Activated CD8-positive, alpha-beta memory T cell treated with anti-CD3 and anti-CD28 coated beads for 1 hour (primary cell): ENCODE measurements at places on chromosomes 3 and 15.

DNA sequence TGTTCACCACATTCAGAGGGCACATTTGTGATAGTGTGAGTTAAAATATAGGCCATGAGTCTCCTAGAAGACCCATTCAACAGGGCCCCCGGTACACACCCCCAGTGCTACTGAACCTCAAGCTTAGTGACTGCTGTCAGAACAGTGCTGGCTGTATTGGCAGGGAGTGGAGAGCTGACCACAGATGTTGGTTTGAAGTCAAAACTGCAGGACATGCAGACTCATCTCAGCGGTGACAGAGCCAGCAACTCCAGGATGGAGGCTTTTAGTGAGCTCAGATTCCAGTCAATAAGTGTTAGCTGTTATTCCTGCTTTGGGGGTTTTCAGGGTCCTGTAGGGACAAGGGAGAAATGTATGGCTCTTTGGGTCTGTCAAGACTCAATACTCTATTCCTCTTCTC is 29.1 kb downstream of the PRR20G start:
- no peak for DNase-seq

GRCh38 chr3:117306299-117306698 is 596.7 kb downstream of the TUSC7 start:
- no peak for DNase-seq

DNA sequence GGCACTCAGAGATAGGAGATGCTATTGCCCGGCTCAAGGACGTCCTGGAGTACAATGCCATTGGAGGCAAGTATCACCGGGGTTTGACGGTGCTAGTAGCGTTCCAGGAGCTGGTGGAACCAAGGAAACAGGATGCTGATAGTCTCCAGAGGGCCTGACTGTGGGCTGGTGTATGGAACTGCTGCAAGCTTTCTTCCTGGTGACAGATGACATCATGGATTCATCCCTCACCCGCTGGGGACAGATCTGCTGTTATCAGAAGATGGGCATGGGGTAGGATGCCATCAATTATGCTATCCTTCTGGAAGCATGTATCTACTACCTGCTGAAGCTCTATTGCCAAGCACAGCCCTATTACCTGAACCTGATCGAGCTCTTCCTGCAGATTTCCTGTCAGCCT is 26.4 kb downstream of the BCL2A1 start:
- DNase-seq: no peak

DNA sequence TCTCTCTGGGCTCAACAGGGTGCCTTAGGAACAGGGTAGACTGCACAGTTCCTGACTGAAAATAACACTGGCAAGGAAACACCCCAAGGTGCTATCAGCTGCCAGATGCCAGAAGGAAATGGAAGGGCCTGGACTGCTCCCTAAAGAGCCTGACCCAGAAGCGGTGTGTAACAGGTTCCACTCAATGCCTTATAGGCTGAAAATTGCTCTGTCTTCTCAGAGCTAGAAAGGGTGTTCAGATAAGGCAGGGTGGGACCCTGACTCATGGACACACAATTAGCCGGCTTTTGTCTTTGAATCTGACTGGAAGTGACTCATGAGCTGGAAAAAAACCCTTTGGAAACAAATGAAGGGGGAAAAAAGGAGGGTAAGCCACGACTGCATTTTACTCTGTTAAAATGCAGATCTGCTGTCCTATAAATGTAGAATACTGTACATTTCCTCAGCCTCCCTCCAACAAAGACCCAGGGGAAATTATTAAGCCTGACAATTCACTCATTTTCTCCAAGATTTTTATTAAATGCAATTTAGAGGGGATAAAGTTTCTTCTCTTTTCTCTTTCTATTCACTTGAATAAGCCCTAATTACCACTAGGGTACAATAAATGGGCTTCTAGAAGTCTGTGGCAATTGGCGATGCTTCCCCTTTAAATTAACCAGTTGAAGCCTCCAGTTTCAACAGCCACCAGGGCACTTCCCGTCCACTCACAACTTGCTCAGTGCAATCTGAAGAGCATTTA is 160.2 kb upstream of the TBL1XR1 start:
- no peak for DNase-seq

DNA sequence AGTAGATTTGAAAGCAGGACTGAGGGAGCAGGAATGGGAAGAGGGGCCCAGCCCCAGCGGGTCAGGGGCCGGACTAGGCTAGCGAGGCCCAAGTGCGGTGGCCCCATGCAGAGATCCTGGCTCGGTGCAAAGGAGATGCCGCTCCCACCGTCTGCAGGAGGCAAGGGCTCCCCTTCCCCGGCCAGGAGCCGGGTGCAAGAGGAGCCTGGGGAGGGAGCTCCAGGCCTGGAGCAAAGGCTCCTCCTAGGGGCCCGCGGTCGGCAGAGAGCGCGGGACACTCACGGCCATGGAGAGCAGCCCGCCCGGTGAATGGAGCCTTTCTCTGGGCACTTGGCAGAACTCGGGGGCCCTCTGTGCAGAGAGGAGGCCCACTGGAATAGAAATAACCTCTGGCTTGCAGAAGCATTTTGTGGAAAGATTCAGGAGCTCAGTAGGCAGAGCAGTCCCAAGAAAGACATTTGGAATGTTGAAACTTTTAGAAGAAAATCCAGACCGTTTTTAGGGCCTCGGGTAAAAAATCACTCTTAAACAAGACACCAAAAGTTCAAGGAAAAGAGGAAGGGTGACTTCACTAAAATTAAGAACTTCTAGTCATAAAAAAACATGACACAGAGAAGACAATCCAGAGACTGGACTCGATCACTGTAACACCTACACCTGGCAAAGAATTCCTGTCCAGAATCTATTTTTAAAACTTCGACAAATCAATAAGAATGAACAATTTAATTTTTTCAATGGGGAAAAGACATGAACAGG is 43.0 kb upstream of the USP3 start:
- no peak for DNase-seq

- DNase-seq: no peak
Observed at GRCh38 chr15:48516121-48516520, 129.4 kb downstream of the FBN1 start.

DNA sequence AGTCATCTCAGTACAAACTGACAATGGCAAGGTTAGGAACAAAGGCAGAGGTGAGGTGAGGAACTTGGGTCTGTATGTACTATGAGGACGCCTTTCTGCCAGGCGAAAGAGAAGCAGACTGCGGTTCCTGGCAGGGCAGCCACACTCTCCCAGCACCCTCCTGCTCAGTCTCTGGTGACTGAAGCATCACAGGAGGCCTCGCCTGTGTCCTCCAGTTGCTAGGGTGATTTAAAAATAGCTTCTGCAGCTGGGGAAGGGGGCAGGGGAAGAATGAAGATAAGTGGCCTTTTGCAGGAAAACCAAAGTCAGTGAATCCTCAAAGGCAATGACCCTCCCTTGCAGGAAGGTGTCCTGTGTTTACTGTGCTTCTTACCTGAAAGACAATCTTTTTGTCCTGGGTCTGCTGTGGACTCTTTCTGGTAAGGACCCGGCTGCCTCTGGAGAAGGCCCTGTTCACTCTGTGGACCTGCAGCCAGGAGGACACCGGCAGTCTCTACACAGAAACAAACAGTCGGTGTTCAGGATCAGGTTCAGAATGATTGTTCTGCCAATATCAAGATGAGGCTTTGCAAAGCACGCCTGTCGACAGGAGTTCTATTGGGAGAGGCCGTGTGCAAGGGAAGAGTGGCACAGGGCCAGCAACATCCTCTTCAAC is 65.7 kb upstream of the DGKG start:
- no peak for DNase-seq

DNA sequence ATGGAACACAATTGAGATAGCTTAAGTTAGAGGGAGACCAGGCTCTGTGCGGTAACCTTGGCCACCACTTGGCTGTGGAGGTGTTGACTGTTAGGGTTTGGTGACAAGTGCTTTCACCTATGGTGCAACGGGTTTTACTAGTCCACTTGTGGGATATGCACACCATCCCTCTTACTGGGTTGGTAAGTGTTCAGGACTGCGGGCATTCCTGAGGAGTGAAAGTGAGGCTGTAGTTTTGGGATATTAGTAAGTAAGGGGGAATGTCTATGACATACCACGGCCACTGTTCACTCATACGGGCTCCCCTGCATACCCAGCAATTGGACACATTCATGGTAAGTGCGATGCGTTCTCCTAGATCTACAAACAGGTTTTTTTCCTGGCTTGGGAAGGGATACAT is 8.0 kb upstream of the RAD54L2 start:
- DNase-seq: no peak

GRCh38 chr3:35987386-35987785 is 348.1 kb downstream of the ARPP21 start:
- no peak for DNase-seq

DNA sequence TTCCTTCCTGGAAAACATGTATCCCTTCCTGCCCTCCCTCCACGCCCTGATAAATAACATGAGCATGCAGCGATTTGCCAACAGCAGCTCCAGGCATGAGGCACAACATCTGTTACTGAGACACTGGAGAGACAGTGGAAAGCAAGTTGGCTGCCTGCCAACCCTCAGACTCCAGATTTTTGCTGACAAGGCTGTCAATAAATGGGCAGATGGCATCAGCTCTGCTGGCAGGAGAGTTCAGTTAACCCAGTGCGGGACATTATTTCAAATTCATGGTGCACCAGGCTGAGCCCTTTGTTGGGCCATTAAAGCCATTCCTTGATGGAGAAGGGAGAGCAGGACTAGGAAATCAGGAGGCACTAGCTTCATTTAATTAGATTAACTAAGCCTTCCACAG is 293.3 kb downstream of the MEX3B start:
- DNase-seq: no peak

GRCh38 chr15:88166082-88166993 is 90.2 kb downstream of the NTRK3 start:
- DNase-seq: no peak

- no peak for DNase-seq
Observed at GRCh38 chr3:77605308-77605707, 565.4 kb downstream of the ROBO2 start.

DNA sequence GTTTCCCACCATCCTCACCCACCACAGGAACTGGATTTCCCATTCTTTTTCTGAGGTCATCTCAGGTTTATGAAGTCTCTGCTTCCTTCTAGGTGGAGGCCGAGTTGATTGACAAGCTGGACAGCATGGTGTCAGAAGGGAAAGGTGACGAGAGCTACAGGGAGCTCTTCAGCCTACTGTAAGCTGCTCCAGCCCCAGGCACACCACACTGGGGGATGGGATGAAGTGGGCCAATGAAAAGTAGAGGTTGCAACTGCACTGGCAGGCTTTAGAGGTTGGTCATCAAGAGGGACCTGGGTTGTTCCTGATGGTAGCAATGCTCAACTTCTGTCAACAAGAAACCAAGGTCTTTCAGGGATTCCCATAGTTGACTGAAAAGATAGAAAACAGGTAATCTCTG is 55.0 kb upstream of the MANF start:
- no peak for DNase-seq

DNA sequence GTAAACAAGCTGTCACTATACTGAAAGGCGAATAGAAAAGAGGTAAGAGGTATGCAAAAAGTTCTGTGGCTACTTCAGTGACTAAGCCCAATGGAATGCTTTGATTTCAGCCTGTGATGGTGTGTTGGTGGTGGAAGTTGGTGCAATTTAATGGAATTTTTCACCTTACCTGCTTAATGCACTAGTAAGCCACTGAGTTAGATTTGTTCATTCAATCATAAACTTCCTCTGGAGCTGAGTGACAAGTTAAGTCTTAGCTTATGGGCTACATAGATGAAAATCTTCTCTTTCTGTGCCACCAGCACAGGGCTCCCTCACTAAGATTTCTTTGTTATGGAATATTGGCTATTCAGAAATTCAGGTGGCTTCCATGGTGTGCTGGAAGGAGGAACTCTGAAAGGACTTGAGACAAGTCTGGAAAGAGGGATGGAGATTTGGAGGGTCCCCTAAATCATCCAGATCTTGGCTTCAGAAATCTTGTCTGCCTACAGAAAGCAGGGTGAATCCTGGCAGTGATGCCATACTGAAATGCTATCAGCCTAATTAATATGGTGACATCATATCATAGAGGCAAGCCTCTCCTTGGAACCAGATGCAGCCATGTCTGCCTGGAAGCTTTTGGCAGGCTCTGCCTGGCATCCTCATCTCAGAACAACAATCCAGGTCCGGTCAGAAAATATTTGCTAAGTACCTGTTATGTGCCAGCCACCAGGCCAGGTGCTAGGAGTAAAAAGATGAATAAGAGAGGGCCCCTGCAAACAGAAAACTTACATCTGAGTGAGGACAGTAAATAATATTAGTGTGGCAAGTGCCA is 8.1 kb upstream of the GAP43 start:
- DNase-seq: no peak

GRCh38 chr3:124569761-124570160 is 160.5 kb upstream of the UMPS start:
- DNase-seq: no peak

GRCh38 chr3:99084156-99084555 is 182.7 kb upstream of the DCBLD2 start:
- DNase-seq: no peak

- no peak for DNase-seq
Observed at GRCh38 chr15:58260205-58260724, 122.1 kb downstream of the AQP9 start.

GRCh38 chr15:59550530-59550929 is 61.1 kb upstream of the GCNT3 start:
- no peak for DNase-seq

DNA sequence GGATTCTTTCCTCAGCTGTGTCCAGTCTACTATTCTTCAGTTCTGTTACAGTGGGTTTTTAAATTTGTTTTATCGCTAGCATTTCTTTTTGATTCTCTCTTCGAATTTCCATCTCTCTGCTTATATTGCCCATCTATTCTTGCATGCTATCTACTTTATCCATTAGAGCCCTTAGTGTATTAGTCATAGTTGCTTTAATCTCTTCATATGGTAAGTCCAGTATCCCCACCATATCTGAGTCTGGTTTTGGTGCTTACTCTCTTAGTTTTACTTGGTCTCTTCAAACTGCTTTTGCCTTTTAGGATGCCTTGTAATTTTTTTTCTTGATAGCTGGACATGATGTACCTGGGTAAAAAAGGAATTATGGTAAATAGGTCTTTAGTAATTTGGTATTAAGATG is 9.1 kb downstream of the TIMMDC1 start:
- DNase-seq: no peak

DNA sequence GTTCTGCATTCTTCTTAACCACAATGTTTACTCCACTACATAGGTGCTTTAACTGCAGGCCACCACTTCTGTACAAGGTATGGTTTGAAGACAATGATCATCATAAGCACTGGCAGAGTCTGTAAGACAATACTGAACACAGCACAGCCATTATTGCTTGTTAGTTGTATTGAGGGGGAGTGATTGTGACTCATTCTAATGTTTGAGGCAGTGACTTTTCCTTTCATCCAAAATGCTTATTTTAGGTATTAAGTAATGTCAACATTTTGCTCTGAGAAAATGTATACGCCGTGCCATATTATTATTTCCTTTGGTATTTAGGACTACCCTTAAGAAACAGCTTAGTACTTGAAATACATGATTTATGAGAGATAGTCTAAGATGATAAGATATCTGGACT is 618.2 kb upstream of the ZNF717 start:
- no peak for DNase-seq

- DNase-seq: no peak
Observed at GRCh38 chr3:42685363-42685881, at the start of gene KLHL40. Gene KLHL40, plus strand, starts transcription at chr3:42685537. Its CDS starts 82 bp downstream, at chr3:42685619.
